Breast epithelium (tissue), 4 donors: ENCODE measurements at places on chromosomes 3 and 15. TPM values are rescaled to one million over a fixed set of nuclear protein-coding genes. Genes with fewer than 3 reads are reported as not detected.

GRCh38 chr15:20356444-20356910 is 185.1 kb downstream of the GOLGA6L6 start:
- no peaks in the 10 kb centered on the region for H3K4me1 ChIP-seq
- H3K27ac ChIP-seq: no peak overlapping the region
- peak overlapping the region; percentile 33 for H3K4me3 ChIP-seq

The GP9 gene
- total RNA-seq: not detected

- no peak overlapping the region for H3K4me3 ChIP-seq
- no peaks in the 10 kb centered on the region for H3K27me3 ChIP-seq
- no peak overlapping the region for H3K27ac ChIP-seq
Measured at GRCh38 chr3:15499536-15499935, 22.0 kb downstream of the COLQ start.

- H3K27me3 ChIP-seq: no peaks in the 10 kb centered on the region
- H3K27ac ChIP-seq: no peak overlapping the region
- H3K36me3 ChIP-seq: no peaks in the 10 kb centered on the region
- H3K4me1 ChIP-seq: no peaks in the 10 kb centered on the region
- DNase-seq: no peak
Measured at GRCh38 chr3:10483686-10484345, 21.6 kb downstream of the ATP2B2 start.

DNA sequence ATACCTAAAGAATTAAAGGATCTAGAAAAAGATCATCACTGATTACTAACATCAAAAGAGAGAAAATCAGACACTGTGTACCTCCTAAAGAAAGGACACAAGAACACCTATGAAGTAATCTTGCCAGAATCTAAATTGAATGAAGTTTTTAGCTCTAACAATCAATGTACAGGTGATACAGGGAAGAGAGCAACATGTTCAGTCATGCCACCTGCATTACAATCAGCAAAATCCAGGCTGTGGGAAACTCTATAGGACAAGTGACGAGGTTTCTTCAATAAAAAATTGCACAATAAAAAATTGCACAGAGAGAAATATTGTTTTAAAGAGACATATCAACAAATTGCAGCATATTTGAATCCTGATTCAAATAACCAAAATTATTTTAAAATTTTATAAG is 93.3 kb downstream of the SEMA5B start:
- H3K4me3 ChIP-seq: no peak overlapping the region
- H3K27ac ChIP-seq: no peak overlapping the region
- H3K36me3 ChIP-seq: no peaks in the 10 kb centered on the region
- no peaks in the 10 kb centered on the region for H3K4me1 ChIP-seq
- no peak for DNase-seq
- no peaks in the 10 kb centered on the region for H3K27me3 ChIP-seq

DNA sequence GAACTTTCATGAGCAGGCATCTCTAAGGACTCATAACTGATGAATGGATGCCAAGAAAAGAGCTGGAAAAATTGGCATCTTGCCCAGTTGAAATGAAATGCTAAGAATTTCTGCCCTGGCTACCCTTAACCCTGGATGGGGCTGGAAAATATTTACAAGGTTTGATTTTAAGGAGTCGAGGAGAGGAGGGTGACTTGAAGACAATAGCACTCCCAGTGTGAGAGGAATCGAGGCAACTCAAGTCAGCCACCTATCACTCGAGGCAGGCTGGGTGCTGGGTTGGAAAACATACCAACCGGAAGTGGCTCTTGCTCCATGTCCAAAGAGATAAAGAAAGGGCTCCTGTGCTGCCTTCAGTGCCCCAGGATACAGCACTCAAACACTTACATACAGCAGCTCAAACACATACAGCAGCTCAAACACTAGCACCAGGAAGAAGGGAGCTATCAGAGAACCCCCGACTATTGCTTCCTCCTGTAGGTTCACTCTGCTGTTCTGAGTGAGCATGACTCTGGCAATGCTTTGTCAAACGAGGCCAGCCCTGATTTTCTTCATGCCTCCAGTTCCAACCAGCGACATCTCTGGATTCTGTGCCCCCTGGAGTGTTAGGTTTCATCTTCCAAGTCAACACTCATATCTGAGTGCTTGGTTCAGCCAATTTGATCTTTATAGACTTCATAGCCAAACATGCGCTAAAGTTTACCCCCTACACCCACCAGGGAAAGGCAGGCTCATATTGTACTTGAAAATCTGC is 4.9 kb downstream of the PRICKLE2 start:
- no peaks in the 10 kb centered on the region for H3K27me3 ChIP-seq
- no peaks in the 10 kb centered on the region for H3K36me3 ChIP-seq
- H3K27ac ChIP-seq: peak overlapping the region; percentile 21
- peak overlapping the region; percentile 32 for H3K4me3 ChIP-seq
- peaks cover 7% of the 10 kb centered on the region for H3K4me1 ChIP-seq
